8988T (cell line): ENCODE measurements at places on chromosomes 7 and 10.

DNA sequence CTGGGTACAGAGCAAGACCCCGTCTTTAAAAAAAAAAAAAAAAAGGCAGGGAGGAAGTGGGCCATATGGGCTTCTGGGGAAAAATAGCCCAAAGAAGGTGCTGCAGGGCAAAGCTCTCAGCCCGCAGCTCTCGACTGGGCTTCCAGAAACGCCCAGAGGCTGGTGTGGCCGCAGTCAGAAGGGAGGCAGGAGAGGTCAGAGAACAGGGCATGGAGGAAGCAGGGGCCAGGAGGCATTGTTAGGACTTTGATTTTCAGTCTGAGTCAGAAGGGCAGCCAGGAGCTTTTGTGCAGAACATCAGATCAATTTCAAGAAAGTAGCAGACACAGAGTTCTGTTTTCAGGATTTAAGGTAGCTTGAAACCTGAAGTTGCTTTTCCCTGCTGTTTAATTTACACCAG, 35.3 kb upstream of the CYTH3 start:
- DNase-seq = no peak

GRCh38 chr10:98420786-98421185, 5.8 kb upstream of the PYROXD2 start:
- no peak for DNase-seq

GRCh38 chr7:3065724-3066143, 22.1 kb upstream of the CARD11 start:
- DNase-seq = no peak

DNA sequence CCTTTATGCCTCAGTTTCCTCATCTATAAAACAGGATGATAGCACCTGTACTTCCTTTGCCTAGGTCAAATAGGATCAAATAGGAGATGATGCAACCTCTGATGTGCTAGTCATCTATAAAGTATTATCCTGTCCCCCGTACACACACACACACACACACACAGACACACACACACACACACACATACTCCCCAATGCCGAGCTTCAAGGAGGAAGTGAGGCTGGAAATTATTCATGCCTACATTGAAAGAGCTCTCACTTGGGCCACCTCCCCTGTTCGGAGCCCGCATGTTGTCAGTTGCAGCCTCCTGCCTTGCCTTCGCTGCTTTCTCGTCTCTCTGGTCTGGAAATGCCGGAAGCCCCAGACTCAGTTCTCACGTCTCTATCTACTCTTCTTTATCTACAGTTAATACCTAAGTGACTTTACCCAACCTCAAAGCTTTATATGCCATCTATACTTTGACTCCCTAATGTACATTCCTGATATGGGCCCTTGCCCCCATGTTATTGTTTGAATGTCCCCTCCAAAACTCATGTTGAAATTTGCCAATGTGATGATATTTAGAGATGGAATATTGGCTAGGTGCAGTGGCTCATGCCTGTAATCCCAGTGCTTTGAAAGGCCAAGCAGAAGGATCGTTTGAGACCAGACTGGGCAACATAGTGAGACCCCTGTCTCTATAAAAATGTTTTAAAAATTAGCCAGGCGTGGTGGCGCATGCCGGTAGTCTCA, 6.9 kb upstream of the UBE2H start:
- no peak for DNase-seq
